ENCODE measurements at places on chromosomes 5 and 9.

DNA sequence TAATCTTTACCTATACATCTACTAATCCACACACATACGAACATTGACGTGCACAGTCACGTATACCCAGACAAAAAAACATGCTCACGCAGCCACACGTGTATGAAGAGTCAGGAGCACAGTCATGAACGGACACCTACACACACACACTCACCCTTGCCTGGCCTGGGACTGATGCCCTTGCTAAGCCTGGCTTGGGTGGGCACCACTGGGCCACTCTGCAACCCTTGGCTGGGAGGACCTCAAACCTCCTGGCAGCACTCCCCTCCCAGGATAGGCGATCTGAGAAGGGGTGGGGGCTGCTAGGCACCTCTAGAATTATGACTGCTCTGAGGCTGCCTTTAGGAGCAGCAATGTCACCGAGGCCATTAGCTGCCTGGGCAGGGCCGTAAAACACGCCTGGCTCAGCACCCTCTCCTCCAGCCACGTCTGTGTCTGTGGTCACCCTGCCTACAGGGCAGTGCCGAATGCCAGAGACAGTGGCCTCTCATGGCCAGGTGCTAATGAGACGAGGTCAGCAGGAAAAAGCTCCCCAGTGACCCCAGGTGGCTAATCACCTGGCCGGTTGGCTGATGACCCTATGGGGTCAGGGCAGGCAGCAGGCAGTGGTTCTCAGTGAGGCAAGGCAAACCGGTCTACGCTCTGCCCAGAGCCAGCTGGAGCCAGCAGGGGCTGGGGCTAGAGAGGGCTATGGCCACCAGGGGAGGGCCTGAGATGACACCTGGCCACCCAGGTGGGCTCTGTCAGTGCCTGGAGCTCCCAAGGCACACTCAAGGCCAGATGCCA, 33.7 kb upstream of the MVB12B start:
- no peak for DNase-seq

- no peak for DNase-seq
These were observed 54.4 kb upstream of the RPL26L1 start for GRCh38 chr5:172904643-172905345.

DNA sequence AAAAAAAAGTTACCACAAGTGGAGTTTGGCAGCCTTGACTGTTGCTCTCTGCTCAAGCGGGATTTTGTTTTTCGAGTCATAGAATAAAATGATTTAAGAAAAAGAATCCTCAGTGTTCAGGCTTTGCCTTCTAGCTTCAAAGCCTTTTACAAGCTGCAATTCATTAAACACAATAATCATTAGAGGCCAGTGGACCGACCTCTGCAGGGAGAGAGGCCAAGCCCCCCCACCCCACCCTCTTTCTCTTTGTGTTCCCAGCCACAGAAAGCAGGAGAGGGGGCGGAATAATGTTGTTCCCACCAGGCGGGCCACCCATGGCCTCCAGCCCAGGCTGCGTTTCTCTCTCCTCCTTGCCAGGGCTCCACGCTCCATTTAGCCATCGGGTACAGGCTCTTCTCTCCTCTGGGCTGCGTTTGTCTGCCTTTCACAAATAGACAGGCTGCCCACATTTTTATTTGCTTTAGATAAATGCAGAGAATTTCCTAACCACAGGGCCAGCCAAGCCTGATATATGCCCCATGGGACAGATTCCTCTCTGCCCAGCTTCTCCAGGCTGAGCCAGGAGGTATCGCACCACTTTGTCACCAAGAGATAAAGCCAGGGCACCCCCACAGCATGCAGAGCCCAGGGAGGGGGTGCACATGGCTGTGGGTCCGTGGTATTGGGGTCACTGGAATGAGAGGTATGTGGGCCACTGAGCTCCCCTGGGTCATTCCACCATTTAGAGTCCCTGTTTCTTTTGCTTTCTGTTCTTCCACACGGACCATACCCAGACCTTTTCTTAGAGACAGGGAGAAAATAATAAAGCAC, 318.8 kb downstream of the PIK3R1 start:
- DNase-seq = no peak

- DNase-seq = no peak
These were observed 19.3 kb downstream of the KYAT1 start for GRCh38 chr9:128862401-128862851.

DNA sequence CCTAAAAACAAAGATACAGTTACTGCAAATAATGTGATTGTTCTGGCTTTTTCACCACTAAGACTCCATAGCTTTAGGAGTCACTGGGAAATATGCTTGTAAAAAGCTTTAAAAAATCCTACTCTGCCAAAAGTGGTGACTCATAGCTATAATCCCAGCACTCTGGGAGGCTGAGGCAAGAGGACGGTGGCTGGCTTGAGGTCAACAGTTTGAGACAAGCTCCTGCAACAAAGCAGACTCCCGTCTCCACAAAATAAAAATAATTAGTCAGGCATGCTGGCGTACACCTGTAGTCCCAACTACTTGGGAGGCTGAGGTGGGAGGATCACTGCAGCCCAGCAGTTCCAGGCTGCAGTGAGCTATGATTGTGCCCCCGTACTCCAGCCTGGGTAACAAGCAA, 406.4 kb downstream of the HTR1A start:
- DNase-seq = no peak

DNA sequence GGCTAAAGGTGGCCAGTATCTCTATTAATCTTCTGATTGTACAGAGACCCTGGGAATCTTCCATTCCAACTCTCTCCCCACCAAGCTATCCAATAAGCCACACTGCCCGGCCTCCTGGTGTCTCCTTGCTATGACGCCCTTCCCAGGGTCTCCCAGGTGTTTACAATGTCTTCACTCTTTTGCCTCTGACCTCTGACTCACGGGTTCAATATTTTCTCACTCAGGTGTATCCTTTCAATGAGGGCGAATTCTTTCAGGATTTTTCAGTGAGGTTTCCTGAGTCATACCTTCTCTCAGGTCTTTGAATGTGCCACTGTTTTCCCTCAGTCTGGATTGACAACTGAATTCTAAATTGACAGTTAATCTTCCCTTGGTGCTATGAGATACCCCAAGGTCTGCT, 53.7 kb upstream of the IRX4 start:
- no peak for DNase-seq

GRCh38 chr5:117055517-117055916, 480.9 kb upstream of the SEMA6A start:
- DNase-seq = no peak

Measured in CD4-positive, alpha-beta T cell treated with Interferon alpha-2 for 1 hour (primary cell).